ACHN (cell line): ENCODE measurements at places on chromosomes 16 and 17.

DNA sequence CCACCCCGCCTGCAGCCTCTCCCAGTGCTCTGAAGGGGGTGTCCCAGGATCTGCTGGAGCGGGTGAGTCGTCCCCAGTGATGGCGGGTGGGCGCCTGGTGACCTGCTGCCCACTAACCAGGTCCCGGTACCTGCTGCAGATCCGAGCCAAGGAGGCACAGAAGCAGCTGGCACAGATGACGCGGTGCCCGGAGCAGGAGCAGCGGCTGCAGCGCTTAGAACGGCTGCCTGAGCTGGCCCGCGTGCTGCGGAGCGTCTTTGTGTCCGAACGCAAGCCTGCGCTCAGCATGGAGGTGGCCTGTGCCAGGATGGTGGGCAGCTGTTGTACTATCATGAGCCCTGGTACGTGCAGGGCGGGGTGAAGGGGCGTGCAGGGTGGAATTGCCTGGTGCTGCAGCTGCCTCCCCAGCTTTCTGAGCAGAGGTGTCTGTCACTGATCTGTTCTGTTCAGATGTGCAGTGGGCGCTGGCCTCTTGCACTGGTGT lies 3.6 kb downstream of the CDT1 start:
- no peak for DNase-seq

DNA sequence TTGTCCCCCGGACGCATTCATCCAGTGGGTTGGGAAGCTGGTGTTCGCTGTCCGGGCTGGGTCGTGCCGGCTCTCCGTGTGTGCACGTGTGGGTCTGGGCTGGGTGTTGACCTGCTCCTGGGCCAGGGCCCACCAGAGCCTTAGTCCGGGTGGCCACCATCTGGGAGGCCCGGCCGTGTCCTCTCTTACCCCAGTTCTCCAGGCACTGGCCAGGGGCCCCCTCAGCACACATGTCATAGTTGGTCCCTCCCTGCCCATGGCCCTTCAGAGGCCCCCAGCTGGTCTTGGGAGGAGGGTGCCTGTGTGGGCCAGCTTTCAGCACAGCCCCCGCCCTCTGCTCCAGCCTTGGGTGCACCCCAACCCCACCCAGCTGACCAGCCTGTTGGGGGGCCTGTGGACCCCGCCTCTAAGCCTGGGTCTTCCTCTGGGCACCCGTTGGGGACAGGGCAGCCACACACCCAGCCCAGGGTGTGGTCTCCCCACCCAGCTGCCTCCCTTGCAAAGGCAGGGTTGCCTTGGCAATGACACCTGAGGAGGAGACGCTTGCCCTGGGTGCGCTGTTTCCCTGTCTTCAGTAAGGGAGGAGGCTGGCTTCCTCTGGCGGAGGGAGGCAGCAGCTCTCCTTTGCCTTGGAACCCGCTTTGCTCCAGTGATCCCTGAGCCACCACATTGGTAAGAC lies 77.4 kb downstream of the JPH3 start:
- DNase-seq: no peak

DNA sequence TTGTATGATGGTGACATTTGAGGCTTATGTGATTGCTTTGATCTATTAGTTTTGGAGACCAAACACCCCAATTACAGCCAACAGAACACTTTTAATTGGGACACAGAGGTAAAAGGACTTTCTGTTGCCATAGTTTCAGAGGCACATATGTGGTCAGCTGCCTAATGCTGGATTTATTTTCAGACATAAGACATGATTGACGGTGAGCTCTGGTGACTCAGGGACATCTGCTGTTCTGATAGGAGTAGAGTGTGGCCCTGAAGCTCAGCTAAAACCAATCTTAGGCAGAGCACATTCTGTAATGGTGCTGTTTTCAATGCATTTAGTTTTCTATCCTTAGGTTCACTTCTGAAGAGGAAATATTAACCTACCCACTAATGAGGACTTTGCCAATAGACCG lies 247.1 kb downstream of the UTP18 start:
- DNase-seq: no peak

- DNase-seq: no peak
These were observed 62.2 kb upstream of the SDK2 start for GRCh38 chr17:73706428-73706827.

- no peak for DNase-seq
These were observed 191.9 kb downstream of the SLC39A11 start for GRCh38 chr17:72900654-72900971.

- DNase-seq: no peak
These were observed 187.5 kb upstream of the CDH11 start for GRCh38 chr16:65309354-65309753.
